Thyroid gland (tissue), 4 donors: ENCODE measurements at places on chromosomes 4 and X. TPM values are rescaled to one million over a fixed set of nuclear protein-coding genes. Genes with fewer than 3 reads are reported as not detected.

ZNF157 gene
- 1.2 TPM for total RNA-seq

GAGE12H gene
- total RNA-seq, result not detected

DNA sequence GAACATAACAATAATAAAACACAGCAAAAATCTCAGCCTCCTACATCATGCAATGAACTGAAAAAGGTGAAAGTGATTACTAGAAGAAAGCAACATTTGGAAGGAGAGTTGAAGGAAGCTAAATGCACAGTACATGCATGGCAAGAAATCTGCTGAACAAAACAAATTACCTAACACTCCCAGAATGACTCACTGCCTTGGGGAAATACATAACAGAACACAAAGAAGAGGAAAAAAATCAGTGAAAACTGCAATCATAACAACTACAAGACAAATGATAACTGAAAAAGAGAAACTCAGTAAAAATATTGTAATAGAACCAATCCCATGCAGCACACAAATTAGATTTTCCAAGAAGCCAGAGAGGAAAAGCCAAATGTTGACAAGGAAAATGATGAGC lies 1513.2 kb downstream of the ARAP2 start:
- H3K4me3 ChIP-seq, result no peak overlapping the region
- no peaks in the 10 kb centered on the region for H3K36me3 ChIP-seq
- no peaks in the 10 kb centered on the region for H3K4me1 ChIP-seq
- no peak for DNase-seq

- DNase-seq, result no peak
- H3K36me3 ChIP-seq, result no peaks in the 10 kb centered on the region
- H3K4me1 ChIP-seq, result no peaks in the 10 kb centered on the region
- H3K27me3 ChIP-seq, result no peaks in the 10 kb centered on the region
Observed at GRCh38 chr4:177285953-177286352, 23.7 kb upstream of the NEIL3 start.

GRCh38 chr4:84032372-84032771 lies 466.7 kb downstream of the NKX6-1 start:
- no peaks in the 10 kb centered on the region for H3K4me1 ChIP-seq
- no peak overlapping the region for H3K27ac ChIP-seq
- H3K36me3 ChIP-seq, result no peaks in the 10 kb centered on the region
- no peak overlapping the region for H3K4me3 ChIP-seq

GRCh38 chr4:71692198-71692597 lies 91.7 kb downstream of the GC start:
- no peaks in the 10 kb centered on the region for H3K36me3 ChIP-seq
- DNase-seq, result no peak
- no peaks in the 10 kb centered on the region for H3K4me1 ChIP-seq
- H3K27ac ChIP-seq, result no peak overlapping the region
- no peaks in the 10 kb centered on the region for H3K27me3 ChIP-seq

DNA sequence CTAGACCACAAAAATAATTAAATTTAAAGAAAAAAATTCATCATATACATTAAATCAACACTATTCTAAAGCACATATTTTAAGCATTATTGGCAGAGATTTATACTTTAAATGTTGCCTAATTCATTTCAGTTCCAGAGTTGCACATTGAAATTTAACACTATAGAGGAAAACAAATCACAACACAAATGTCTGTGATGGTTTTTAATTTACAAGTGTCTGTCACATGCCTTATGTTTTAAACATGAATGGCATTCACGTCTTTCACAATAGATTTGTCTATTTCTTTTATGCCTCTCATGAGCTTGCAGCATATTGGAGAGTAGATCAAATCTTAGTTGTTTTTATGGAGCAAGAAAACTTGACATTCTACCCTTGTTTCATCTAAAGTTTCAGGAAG lies 811.3 kb downstream of the NLGN4X start:
- H3K4me3 ChIP-seq, result no peak overlapping the region
- DNase-seq, result no peak
- no peaks in the 10 kb centered on the region for H3K36me3 ChIP-seq
- no peaks in the 10 kb centered on the region for H3K27me3 ChIP-seq
